ENCODE measurements at places on chromosomes 6 and 20.

DNA sequence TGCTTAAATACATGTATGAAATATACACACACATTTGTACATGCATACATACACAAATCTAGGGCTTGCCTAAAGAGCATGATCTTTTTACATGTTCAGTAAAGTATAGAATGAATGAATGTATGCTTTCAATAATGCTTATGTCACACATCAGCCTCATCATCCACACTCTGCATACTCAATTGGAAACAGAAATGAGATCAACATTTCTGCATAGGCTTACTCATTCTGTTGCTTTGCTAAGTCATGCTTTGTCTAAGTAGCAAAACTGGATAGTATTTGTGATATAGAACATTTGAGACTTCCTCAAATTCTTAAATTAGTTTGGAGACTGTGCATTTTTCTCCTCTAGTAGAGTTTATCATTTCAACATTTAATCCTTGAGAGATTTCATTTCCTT lies 343.3 kb downstream of the ADGRB3 start:
- no peak for DNase-seq

GRCh38 chr6:11525468-11526155 lies 11.9 kb upstream of the TMEM170B start:
- DNase-seq = no peak

DNA sequence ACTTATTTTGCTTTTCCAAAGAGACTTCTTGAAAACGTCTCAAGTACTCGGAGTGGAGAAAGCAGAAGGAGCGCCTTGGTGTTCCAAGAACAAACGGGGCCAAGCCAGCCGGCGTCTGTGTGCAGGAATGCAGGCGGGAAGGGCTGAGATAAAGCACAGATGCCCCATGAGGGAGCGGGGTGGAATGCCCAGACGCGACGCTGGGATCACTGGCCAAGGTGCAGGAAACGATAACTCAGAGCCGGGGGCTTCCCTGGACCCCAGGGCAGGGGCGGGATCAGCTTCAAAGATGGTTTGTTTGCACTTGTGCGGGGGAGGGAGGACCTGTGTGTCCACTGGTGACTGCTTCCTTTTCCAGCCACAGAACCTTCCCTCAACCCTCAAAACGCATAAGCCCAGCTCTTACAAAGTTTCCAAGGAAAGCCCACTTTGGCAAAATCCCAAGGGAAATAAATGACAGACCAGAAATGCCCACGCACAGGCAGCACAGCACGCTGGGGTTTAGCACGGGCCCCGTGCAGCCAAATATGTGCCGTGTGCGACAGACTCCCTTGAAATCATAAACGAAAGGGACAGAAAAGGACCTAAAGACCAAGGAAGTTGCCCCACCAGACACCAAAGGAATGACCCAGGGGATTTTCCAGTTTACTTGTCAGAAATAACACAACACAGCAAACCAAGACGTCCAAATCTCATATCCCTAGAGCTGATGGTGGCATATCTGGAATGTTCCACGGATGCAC lies 113.9 kb downstream of the NFATC2 start:
- DNase-seq = no peak

GRCh38 chr6:52417675-52418111 lies 2.4 kb upstream of the EFHC1 start:
- no peak for DNase-seq

DNA sequence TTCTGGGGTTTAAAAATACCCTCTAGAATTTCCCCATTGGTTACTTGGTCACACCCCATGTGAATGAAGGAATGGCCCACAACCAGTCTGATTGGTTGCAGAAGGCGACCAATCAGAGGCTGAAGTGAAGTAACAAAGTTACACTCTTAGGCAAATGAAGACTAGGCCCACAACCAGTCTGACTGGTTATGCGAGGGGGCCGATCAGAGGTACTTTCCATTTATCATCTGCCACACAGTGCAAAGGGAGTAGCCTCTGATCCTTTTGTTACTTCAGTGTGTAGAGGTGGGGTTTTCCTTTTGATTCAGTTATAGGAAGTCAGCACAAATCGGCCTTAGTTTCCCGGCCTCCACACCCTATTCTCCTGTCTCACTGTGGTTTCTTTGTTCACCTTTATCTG lies 61.2 kb upstream of the SGK1 start:
- DNase-seq = no peak

DNA sequence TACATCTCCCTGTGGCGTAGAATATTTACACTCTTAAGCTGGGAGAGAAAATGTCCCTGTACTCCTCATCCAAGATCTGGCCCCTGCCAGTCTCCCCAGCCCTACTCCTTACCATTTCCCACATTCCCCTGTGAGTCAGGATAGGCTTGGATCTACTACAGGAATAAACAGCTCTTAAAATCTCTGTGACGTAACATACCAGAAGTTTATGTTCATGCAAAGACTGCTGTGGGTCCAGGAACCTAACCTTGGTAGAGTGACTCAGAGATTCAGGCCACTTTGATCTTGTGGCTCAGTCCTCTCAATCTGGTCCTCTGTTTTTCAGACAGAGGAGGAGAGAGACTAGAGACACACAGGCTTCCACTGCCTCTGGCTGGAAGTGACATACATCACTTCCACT lies 38.5 kb upstream of the GPR6 start:
- no peak for DNase-seq

DNA sequence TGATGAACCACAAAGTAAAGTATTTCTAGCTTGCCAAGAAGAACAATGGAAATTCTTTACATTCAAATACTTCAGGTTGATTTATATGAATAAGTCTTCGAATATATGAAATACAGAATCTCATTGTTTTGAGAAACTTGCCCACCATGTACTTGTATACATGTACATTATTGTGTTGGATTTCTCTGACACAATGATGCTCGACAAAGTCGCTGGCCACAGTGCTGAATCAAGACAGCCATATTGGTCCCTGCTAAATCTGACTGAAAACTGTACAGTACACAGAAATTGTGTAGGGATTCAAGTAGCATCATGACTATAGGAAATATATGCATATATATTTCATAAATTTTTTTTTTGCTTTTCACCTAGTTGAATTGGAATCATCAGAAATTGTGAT lies 13.1 kb upstream of the LIN28B start:
- DNase-seq = peak; percentile 58

- DNase-seq = no peak
These were observed 52.1 kb downstream of the PHACTR3 start for GRCh38 chr20:59656417-59656816.

GRCh38 chr20:48215536-48215935 lies 430.3 kb upstream of the SULF2 start:
- DNase-seq = no peak

DNA sequence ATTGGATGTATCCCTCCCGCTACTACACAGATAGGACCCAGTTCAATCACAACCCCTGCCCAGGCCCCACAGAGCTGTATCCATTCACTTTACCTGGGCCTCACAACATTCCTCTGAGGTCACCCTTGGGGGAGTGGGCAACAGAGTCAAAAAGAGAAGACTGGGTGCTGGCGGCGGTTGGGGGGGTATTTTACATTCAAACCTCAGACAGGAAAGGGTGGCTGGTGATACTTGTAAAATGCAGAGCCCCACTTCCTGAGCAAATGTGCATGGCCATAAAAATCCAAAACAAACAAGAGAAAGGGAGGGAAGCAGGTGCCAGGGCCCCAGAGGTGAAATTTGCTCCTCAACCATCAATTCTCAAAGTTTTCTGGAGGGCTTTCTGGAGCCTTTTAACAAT lies 3.5 kb downstream of the LRFN2 start:
- no peak for DNase-seq

DNA sequence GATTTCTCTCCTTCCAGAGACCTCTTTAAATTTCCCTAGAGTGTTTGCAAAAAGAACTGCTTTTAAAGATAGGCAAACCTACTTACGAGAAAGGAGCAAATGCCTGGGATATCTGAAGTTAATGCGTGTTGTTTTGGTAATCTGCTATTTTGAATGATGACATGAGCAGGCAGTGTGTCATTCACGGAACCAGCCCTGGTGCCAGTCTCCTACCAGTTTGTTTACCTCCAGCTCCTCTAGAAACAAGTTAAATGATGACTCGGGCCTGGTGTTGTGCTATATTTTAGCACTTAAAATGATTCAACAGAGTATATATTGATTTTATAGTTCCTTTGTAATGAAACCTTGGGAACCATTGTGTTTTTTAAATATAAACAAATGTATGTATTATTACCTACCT lies 41.1 kb upstream of the MAP3K4 start:
- DNase-seq = no peak

DNA sequence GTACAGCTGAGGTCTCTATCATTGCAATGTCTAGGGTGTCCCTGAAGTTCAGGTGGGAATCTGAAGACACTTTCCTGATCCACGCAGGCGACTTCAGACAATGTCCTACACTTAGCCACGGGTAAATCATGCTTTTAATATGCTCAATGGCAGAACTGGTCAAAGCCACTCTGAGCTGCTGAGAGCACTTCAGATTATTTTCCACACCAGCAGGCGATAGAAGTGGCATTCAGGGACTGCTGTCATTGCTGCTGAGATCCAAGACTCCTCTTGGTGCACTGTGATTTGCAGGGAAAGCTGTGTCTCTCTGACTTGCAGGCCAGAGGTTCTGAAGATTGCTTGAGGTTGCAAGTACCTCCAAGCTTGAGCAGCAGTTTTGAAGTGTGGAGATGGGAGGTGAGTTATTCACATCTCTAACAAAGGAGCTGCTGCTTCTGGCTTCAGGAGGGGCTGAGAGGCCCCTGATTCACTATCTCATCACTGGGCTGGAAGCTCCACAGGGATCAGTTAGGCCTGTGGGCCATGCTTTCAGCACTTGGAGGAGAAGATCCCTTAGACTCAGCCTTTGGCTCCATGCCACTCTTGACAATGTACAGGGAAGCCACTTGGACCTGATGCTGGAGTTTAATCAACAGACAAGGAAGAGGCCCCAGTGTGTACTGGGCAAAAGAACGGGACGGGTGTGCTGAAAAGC lies 2.9 kb upstream of the SSTR4 start:
- DNase-seq = no peak

GRCh38 chr6:157380458-157380778 lies 572 bp upstream of the ZDHHC14 start:
- DNase-seq = no peak

DNA sequence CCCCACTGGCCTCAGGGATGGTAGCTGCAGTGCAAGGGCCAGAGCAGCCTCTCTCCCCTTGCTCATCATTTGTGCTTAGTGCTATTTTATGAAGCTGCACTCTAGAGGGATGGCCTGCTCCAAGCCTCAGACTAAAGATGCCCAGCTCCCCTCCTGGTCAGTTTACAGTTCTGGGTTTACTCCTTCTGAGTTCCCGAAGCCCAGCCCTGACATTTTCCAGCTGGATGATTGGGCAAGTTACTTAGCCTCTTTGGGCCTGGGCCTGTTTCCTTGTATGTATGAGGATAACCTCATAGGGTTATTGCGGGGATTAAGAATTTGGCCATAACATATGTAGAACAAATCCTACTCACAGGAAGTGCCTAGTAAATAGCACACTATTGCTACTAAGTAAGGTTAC lies 31.8 kb upstream of the EMILIN3 start:
- DNase-seq = no peak

DNA sequence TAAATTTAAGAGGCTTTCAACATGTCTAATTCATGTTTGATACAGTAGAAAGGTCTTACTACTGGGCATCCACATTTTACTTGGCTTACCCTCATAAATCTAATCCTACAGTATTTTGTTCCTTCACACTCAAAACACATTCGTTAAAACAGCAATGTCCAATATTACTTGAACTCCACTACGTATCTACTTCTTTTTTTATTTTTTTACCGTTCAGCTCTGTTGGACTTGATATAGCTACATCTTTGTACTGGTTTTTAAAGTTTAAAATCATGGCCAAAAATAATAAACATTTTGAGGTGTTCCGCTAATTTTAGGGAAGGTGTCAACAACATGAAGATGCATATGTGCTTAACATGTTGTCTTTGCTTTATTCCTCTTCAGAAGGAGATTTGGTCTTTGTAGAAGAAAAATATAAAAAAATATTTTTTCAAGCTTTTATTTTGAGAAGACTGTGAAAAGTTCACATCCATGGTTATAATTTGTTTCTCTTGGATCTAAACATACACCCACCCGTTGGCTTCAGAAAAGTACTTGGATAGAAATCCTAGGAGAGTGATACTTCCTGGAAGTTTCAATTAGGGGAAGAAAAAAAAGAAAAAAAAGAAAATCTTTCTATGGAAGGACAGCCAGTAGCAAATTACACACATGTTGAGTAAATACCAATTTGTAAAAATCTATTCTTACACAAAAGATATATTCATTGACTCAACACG lies 71.5 kb downstream of the EPB41L2 start:
- no peak for DNase-seq

- peak; percentile 57 for DNase-seq
These were observed 16.5 kb downstream of the COL20A1 start for GRCh38 chr20:63309261-63310071.

DNA sequence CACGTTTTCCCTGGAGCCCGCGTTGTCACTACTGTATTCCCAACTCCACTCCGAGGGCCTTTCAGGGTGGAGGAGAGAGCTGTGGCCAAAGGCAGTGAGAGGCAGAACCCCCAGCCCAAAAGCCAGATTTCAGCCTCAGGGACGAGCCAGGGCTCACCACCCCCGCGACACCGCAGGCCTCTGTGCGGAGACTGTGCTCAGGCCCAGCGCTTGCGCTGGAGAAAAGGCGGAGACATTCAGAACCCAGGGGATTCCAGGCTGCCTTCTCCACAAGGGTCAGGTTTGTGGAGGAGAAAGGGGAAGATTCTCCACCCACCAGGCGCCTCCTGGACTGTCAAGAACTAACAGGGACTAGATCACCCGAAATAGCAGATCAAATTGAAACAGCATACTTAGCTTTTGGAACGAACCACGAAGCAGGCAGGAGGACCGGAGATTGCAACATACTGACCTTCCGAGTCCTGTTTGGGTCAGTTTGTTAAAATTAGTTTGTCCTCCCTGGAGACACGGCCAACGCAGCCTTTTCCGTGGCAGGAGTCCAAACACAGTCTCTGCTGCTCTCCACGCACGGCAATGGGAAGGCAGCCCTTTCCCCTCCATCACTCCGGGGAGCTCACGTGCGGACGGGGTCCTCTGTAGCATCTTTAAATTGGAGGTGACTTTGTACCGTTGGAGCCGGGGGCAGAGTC lies 14.4 kb downstream of the DLL1 start:
- DNase-seq = no peak

- no peak for DNase-seq
These were observed 5.8 kb upstream of the SRXN1 start for GRCh38 chr20:658731-659291.

DNA sequence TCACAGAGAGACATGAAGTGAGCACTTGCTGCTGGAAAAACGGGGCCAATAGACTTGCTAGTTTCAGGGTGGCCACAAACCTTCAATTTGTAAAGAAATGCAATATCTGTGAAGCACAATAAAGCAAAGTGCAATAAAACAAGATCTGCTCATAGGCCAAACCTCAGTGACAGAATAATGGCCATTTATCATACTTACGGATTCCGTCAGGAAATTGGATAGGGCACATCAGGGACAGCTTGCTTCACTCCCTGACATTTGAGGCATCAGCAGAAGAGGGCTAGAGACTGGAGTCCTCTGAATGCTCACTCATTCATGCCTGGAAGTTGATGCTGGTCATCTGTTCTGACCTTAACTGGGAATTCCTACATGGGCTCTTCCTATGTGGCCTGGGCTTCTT lies 165.5 kb upstream of the OPRM1 start:
- no peak for DNase-seq

- DNase-seq = no peak
These were observed 72.3 kb upstream of the SOX4 start for GRCh38 chr6:21521276-21521675.
